ENCODE measurements at places on chromosomes 16 and 17.
A peak's percentile ranks its signal among the peaks of the same experiment; 100 is the strongest.

DNA sequence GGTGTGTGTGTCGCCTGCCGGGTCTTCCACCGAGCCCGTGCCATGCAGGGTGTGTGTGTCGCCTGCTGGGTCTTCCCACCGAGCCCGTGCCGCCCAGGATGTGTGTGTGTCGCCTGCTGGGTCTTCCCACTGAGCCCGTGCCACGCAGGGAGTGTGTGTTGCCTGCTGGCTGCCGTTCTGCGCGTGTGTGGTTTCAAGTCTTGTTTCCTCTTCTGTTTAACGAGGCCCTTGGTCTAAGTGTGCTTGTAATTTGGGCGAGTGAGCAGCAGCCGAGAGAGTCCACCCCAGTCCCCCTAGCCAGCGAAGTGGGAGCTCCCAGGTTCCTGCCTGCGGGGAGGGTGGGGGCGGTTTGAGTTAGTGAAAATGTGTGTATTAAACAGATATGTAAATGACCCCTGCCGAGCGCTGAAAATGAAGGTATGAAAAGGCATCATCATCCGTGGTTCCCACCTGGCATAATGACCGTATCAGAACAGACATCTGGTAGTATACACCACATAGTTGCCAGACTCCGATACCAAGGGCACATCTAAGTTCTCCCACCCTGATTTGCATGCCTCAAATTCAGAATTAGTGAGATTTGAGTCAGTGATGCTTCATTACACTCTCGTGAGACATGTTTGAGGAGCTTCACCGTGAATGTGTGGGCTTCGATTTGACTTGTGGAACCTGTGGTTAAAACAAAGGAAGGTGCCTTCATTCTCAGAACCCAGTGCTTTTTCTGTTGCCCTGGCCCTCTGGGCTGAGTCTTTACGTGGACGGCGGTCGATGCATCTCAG is 114.5 kb upstream of the CHMP6 start:
- DNase-seq: no peak

DNA sequence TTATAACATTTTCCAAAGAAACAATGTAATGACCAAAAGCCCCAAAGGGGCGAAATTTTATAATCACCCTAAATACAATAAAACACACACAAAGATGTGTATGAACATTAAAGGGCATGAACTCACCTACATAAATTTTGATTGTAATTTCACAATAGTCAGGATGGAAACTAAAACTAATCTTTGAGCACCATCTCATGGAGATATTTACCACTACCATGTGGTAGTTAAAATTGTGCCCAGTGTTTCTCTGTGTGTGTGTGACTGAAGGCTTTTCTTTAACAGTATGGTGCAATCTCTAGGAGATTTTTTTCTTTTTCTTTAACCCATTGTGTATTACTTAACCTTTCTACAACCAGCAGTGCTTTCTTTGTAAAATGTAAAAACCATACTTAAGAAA is 19.7 kb upstream of the MEIOC start:
- no peak for DNase-seq

DNA sequence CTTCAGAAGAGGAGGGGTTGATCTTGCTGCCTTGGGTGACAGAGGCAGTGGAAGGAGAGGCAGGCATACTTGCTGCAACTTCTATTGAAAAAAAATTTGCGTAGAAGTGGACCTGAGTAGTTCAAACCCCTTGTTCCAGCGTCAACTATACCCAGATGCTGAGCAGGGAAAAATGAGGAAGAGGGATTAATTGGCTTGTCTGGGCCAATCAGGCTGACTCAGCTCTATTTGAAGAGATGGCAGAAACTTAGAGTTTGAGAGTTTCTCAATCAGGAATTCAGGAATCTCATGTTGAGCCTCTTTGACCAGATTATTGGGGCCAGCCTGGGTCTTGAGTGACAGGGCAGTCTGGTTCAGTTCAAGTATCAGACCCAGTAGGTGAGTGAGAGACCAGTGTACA is 17.6 kb downstream of the CASC3 start:
- DNase-seq: peak; percentile 2

- no peak for DNase-seq
Measured at GRCh38 chr16:3773663-3774062, 56.3 kb upstream of the TRAP1 start.

GRCh38 chr17:57699751-57700219 is 45.3 kb downstream of the CCDC182 start:
- DNase-seq: no peak

DNA sequence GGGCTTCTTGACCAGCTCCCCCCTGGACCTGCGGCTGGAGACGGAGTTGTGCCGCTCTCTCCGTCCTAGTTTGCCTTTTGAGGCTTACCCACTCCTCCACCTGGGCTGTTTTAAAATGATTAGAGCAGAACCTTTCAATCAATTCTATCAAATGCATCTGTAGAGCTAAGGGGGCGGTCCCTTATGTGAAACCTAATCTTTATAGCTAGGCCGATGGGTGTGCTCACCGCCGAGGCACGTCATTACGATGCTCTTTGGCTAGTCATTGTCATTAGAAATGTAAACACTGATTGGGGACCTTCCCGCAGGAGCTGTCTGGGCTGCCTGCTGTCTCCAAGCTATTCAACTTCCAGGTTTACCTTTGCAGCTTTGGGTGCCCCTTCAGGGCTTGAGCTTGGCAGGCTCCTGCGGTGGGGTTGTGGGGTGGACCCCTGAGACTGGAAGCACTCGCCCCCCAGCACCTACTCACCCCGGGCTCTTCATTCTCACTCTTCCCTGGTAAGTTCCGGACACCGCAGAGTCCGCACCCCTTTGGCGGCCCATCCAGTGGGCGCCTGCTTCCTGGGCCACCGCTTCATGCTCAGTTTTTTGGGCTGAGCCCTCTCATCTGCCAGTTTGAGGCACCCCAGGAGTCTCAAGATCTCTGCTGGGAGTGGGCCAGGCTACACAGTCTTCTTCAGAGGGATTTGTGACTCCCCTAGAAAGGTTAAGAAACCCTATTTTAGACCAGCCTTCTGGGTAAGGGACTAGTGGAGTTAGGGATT is 20.9 kb upstream of the IL17C start:
- DNase-seq: no peak
